SIG-M5 (cell line): ENCODE measurements at places on chromosomes 1 and 21.

GRCh38 chr1:2275796-2276536, 47.8 kb downstream of the SKI start:
- no peak for DNase-seq

GRCh38 chr1:231799363-231799986, 172.9 kb downstream of the DISC1 start:
- no peak for DNase-seq

GRCh38 chr1:209196140-209196539, 387.4 kb upstream of the CAMK1G start:
- no peak for DNase-seq

DNA sequence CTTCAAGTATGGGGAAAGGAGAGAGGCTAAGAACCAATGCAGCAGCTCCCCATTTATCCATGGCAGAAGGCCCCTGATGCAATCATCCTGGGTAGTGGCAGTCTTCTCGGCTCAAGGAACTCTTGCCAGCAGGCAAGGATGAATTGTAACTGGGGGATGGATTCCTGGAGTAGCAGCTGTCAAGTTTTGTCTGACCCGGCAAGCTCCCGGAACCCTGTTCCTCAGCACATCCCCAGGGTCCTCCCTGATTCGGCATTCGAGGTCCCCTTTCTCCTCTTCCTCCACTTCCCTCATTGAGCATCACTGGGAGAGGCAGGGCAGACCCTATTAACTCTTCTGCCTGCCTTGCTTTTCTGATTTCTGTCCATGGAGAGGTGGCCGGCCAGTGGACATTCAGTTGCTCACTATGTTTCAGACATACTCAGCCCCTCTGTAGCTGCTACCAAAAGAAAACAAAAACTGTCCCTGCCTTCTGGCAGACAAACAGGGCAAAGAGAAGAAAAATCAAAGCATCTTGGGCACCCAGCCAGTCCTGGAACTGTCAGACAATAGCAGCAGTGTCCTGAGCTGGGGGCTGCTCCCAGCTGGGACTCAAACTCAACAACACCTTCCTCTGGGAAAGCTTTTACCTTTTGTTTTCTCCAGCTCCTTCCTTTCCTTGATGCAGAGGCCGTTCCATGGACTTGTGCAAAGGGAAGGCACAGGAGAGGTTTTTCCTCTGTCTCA, 5.6 kb upstream of the PTCH2 start:
- DNase-seq, result no peak

- DNase-seq, result no peak
These were observed 16.8 kb upstream of the SH3GLB1 start for GRCh38 chr1:86687595-86687994.

- DNase-seq, result no peak
These were observed 144.4 kb upstream of the ETS2 start for GRCh38 chr21:38661197-38661871.

DNA sequence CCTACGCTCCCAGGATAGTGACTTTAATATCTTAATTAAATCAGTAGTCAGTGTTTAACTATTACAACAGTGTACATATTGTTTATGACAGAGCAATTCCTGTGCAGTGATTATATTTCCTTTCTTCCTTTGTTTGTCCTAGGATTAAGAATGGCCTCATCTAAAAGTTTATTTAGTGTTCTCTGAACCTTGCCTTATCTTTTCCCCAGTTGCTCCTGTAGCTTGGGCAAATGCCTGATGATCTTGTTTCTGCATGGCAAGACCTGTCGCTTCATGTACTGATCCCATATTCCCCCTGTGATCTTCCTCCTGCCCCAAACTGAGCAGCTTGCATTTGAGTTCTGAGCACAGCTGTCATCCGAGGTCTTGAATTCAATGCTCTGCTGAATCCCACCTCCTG, 69.1 kb upstream of the STUM start:
- no peak for DNase-seq

GRCh38 chr1:5514527-5515183, 477.6 kb downstream of the NPHP4 start:
- DNase-seq, result no peak

- DNase-seq, result no peak
These were observed 3.0 kb downstream of the A3GALT2 start for GRCh38 chr1:33317946-33318345.

DNA sequence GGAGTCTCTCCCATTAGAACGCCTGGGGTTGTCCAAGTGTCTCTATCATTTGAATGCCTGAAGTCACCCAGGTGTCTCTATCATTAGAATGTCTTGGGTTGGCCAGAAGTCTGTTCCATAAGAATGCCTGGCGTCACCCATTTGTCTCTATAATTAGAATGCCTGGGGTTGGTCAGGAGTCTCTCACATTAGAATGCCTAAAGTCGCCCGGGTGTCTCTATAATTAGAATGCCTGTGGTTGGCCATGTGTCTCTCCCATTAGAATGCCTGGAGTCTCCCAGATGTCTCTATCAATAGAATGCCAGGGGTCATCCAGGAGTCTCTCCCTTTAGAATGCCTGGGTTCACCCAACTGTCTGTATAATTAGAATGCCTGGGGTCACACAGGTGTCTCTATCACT, 54.5 kb downstream of the RNF187 start:
- no peak for DNase-seq

DNA sequence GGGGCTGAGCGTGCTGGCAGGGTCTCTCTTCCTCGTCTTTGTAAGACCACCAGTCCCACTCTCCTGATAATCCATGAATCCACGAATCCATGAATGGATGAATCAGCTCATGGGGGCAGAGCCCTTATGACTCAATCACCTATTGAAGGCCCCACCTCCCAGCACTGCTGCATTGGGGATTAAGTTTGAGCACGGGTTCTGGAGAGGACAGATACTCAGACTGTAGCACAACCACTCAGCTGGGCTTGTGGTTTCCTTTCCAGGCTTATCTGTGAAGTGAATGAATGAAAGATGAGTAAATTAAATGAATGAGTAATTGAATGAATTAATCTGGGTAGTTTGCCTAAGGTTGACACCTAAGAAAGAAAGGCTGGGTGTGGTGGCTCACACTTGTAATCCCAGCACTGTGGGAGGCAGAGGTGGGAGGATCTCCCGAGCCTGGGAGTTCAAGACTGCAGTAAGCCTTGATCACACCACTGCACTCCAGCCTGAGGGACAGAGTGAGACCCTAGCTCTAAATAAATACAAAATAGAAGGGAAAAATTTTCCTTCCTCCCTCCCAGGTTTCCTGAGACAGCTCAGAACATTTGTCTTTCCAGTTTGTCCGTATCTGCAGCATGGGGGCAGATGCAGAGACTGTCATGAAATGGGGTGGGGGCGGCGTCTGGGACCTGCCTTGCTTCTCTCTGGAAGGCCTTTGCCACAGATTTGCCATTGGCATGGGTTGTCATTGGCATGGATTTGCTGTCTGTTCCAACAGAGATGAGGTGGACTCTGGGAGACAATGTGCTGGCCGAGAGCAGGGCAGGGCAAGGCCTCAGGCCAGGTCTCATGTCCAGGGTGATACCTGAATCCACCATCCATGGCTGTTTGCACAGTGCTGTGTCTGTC, 187.7 kb upstream of the C1orf174 start:
- DNase-seq, result no peak

DNA sequence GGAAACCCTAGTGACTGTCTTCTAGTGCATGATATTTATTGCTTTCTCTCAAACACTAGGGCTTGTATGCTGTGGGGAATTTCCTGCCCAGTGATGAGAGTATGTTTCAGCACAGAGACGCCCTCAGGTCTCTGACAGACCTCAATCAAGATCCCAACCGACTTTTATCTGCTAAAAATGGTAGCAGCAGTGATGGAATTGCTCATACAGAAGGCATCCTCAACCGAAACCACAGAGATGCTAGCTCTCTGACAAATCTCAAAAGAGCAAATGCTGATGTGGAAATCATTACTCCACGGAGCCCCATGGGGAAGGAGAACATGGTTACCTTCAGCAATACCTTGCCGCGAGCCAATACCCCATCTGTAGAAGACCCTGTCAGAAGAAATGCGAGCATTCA, 41.3 kb downstream of the PLPPR4 start:
- DNase-seq, result no peak

DNA sequence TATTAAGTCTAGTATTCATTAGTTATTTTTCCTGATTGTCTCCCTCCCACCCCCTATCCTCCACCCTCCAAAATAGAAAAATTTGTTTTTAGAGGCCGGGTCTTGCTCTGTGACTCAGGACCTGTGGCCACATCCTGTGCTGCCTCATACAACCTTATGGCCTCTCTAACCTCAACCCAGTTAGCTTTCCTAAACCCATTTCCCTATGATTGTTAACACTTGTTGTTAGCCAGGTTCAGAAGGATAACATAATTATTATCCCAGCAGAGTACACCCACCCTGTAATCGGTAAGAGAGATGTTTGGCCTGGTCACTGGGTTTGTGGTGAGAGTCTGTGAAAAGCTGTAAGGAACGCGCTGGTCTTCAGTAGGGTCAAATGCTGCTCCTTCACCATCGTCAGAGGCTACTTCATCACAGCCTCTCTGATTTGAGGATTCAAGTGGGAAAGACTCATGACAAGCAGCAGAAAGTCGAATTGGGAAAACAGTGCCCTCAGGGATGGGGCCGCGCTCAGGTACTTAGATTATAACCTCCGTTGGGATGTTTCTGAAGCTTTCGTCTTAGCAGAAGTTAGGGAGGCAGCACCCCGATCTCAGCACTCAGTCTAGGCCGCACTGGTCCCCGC, 35.9 kb upstream of the HMGN1 start:
- DNase-seq, result no peak

DNA sequence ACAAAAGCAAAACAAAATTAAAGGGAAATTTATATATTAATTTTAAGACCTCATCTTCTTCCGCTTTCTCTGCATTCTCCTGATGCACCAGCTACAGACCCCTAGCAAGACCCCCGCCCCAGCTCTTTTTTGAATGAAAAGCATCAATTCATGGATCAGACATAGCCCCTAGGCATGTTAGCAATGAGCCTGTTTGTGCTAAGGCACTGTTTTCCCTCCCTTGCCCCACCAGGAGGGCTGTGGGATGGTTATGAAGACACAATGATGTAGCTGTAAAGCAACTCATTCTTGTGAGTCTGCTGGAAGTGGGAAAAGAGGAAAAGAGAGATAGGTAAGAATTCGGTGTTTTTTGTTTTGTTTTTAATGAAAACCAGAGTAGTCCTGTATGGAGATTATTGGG, 88.5 kb upstream of the ZBTB18 start:
- DNase-seq, result no peak

DNA sequence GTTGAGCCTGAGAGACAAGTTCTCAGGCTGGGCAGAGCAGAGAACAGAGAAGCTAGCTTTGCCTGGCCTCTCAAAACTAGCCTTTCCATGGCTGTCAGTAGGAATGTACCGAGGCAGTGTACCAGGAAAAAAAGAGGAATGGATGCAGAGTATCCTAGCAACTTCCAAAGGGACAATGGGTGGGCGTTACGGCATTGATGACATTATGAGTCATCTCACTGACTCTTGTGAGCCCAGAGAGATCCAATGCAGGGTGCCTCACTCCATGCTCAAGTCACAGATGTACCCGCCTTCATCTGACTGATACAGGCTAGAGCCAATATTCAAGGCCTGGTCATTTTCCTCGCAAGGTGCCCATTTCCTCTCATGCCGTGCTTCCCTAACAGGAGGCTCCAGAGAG, 51.4 kb upstream of the C8B start:
- no peak for DNase-seq

GRCh38 chr1:221263831-221264767, 384.9 kb downstream of the HLX start:
- no peak for DNase-seq

DNA sequence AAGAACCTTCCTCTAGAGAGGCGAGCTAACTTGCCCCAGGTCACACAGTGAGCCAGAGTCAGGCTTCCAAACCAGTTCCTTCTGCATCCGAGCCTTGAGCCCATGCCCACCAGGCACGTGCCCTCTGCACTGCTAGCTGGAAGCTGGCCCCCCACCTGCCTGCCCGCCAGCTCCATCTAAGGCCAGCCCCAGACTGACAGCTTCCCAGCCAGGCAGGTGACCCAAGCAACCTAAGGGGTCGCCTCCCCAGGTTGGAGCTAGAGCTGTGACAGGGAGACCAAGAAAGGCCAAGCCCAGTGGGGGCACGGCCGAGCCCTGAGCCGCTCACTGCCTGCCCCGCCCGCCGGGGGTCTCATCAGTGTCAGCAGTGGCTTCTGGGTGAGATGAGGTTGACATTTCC, 19.9 kb upstream of the C1QA start:
- no peak for DNase-seq

- DNase-seq, result no peak
These were observed 12.1 kb upstream of the NES start for GRCh38 chr1:156689035-156689952.

GRCh38 chr21:45405271-45405818, 380 bp downstream of the COL18A1 start:
- no peak for DNase-seq

GRCh38 chr1:180251526-180252305, 21.7 kb downstream of the LHX4 start:
- no peak for DNase-seq

DNA sequence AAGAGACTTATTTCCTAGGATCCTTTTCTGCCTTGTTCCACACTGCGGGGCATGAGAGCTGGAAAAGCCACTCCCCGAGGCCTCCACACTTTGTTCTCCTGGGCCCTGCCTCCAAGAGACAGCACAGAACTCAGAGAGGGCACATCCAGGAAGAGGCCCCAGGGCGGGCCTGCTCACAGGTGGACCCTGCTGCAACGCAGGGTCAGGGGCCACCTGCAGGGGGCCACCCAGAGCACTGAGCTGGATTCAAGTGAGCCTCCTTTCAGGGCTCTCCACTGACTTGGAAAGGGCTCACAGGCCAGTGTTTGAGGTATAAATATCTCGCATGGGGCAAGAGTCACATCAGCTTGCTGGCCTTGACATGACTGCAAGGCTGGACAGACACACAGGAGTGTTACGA, 4.8 kb downstream of the RGS16 start:
- DNase-seq, result no peak

DNA sequence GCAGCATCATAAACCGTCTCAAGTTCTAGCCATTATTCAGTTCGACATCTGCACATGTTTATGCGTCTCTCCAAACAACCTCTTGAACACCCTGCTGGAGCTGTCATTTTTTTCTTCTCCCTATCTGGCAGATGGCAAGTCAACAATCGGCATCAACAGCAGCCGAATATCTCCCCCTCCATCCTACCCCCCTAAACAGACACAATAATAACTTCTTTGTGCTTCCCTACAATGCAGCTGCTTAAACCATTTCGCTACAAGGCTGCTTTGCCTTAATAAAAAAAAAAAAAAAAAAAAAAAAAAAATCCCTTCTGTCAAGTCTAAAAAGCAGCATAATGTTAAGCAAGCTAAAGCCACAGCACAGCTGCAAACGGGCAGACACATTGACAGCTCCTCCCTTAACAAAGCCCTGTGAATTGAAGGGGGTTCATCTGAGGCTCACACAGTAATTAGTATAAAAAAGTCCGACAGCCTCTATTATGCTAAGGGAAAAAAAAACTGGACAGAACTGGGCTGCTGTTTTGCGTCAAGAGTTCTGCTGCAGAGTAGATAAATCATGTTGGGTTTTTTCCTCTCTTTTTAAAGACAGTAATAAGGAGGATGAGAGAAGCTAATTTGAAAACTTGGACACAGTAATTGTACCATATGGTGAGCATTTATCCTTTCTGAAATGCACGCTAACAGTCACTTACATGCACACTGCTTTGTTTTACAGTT, 136.4 kb downstream of the AKT3 start:
- peak; percentile 52 for DNase-seq

GRCh38 chr1:209405183-209405814, 178.2 kb upstream of the CAMK1G start:
- no peak for DNase-seq
